ENCODE measurements at places on chromosomes 12 and 14.

DNA sequence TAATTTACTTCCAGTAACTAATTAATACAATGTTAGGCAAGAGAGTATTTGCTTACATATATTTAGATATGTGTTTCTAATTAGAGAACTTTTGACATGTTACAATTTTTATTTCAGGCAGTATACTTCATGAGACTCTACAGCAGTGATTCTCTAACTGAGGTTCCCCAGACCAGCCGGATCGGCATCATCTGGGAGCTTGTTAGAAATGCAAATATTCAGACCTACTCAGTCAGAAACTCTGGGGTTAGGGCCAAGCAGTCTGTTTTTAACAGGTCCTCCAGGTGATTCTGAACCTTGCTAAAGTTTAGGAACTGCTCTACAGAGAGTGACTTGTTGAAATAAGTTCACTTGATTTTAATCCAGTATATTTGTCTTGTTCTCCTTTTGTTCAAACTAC is 46.5 kb downstream of the ARID2 start:
- no peak for DNase-seq

DNA sequence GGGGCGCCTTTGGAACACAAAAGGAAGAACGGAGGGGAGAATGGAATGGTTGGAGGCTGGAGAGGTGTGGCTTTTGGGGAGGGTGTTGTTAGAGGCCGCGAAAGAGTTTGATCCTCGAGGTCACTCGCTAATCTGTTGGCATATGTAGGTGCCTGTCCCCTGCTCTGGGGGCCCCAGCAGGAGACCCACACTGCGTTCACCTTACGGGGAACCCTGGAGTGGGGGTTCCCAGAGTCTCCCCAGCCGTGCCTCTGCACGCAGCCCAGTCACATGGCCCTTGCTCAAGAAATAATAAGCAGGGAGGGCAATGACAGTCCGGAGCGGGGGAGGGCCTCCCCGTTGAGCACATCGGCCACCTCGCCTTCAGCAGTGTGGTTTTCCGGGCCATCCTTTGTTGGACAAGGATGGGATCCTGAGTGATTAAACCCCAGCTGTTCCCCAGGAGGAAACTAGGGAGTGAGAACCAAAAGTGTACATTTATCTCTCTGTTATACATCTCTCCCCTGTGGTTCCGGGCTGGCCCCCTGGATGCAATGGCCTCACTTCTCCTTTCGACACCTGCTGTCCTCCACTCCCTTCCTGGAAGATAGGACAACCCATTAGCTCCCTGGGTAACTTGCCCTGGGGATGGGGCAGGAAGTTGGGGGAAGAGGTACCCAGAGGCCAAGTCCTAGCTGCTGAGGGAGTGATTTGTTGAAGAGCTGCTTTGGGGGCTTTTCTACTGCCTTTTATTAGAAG is 1.3 kb downstream of the PLEKHG3 start:
- DNase-seq = no peak

GRCh38 chr12:89092297-89092696 is 260.0 kb downstream of the DUSP6 start:
- DNase-seq = no peak

DNA sequence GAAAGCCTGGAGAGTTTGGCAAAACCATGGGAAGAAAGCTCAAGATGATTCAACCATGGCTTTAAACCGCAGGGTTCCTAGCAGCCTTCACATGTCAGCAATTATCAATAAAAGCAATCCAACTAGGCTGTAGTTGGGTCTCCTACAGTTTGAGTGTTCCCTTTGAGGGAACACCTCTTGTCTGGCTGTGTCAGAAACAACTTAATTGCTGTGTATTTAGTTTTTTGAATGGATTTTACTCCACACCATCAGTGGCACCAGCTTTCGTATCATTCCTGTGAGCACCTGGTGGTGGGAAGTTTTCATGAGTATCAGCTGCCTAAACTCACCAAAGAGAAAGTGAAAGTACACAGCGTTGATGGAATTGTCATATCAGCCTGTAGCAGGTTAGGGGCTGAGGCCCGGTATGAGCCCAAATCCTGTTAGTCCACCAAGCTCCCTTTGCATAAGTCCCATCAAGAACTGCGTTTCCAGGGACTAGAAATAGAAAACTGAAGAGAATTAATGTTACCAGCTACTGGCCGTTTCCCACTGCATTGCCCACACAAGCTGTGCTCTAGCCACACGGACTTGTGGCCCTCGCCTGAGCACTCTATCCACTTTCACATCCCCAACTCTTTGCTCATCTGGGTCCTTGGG is 10.9 kb upstream of the IL26 start:
- DNase-seq = peak; percentile 10

DNA sequence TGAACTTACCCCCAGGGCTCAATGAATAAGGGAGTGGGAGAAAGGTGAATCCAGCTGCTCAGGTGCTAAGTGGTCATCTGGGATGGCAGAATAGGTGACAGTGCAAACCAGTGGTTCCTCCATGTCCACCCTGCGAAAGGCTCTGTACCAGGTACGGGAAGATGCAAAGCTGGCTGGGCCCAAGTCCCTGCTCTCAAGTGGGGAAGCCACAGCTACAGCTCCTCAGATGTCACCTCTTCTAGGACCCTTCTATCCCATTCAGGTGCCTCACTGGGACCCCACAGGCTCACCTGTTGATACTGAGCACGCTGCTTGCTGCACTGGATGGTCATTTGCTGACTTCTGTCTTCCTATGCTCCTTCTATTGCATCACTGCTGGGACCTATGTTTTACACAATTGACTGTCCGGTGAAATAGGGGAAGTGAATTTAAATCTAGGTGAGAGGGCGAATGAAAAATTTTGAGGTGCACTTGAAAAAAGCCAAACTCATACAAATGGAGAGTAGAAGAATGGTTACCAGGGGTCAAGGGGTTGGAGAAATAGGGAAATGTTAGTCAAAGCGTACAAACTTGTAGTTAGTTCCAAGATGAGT is 20.3 kb upstream of the PPP4R4 start:
- DNase-seq = no peak

DNA sequence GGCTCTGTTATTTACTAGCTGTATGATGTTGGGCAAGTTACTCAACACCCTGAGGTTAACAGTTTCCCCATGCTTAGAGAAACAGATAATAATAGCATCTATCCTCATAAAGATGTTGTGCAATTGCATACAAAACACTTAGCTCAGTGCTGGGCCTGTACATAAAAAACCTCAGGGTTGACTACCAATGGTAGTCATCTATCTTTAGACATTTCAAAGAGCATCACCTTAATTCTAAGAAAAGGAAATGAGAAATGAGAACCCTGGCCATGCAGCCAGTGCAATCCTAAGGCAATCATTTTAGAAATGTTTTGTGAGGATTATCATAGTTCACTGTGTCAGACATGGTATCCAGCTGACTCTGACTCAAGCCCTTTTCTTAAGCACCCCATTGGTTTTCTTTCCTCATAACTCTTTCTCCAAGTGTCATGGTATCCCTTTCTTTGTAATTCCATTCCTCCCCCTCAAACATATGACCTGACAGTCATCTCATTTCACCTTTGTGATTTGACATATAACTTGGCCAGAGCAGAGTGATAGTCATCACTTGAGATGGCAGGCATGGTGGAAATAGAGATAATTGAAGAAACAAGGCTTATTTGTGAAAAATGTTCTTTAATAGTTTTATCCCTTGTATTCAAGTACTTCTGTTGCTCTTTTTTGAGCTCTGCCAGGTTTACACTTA is 29.5 kb upstream of the OSBPL8 start:
- DNase-seq = no peak

DNA sequence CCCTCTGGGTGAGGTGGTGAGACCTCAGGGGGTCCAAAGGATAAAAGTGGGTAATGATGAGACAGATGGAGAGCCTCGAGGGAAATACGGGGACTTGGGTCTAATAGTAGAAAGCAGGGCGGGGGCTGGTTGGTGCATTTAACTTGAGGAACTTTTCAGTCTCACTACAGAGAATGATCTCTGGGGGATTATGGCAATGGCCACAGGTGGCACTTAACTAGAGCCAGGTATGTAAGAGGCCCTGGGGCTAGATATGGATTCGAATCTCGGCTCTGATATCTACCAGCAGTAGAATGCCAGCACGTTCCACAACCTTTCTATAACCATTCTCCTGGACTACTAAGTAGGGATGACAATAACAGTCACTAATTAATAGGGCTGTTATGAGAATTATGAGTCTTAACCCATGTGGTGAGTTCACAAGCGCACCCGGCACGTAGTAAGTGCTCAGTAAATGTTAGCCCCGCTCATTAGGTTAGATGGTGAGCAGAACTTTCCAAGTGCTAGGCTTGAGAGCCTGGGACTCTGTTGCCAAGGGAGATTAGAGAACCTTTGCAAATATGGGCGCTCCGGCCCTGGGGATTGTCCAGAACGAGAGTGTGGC is 888 bp upstream of the PLXNC1 start:
- no peak for DNase-seq

GRCh38 chr12:24788886-24789285 is 160.0 kb downstream of the BCAT1 start:
- DNase-seq = no peak

Measured in activated CD4-positive, alpha-beta T cell treated with anti-CD3 and anti-CD28 coated beads, Interleukin-2, amount 50 U/mL, for 1 hour (primary cell).